ENCODE measurements at places on chromosomes 6 and 20. TPM values are rescaled to one million over a fixed set of nuclear protein-coding genes. Genes with fewer than 3 reads are reported as not detected.

Gene HSPA12B
- 19.4 TPM for total RNA-seq

Gene ENPP4
- 21.9 TPM for total RNA-seq

Gene COL21A1
- 4.0 TPM for total RNA-seq

Gene TNXB
- total RNA-seq: 42.2 TPM

Gene PLA2G7
- 10.6 TPM for total RNA-seq

Gene SIRPA
- 35.1 TPM for total RNA-seq

Gene ENPP1
- total RNA-seq: 62.3 TPM

Gene MAFB
- 34.4 TPM for total RNA-seq

Measured in thyroid gland (tissue), 4 donors.